ENCODE measurements at places on chromosomes 1 and 21. TPM values are rescaled to one million over a fixed set of nuclear protein-coding genes. Genes with fewer than 3 reads are reported as not detected.
A peak's percentile ranks its signal among the peaks of the same experiment; 100 is the strongest.

DNA sequence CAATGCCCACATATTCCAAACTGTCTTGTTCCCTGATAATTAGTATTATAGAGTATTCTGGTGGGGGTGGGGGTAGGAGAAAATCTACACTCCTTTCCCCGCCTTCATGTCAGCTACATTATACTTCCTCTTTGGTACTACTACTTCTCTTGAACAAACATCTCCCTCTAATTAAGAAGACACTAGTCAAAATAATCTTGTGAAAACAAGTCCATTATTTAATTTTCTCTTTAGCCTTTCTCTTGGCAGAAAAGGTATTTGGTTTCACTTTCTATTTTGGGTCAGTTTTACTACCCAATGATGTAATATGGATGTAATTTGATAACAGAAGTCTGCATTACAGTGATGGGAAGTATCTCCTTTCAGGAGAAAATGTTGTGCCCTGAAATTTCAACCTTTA lies 22.5 kb downstream of the NTMT2 start:
- no peak for DNase-seq

DNA sequence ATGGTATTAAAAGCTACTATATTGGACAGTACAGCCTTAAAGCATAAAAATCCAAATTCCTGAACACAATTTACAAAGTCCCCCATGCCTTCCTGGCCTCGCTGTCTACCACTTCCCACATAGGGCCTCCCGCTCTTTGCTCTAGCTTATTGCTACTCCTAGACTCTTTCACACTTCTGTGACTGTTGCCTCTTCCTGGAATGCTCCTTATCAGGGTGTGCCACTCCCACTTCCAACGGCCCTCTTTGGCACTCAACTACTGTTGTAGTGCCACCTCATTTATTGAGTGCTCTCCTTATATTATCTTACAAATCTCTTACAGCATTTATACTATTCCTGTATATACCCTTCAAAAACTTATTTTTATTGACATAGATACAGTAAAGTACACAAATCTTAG lies 4.8 kb downstream of the SARS1 start:
- no peak for DNase-seq

DNA sequence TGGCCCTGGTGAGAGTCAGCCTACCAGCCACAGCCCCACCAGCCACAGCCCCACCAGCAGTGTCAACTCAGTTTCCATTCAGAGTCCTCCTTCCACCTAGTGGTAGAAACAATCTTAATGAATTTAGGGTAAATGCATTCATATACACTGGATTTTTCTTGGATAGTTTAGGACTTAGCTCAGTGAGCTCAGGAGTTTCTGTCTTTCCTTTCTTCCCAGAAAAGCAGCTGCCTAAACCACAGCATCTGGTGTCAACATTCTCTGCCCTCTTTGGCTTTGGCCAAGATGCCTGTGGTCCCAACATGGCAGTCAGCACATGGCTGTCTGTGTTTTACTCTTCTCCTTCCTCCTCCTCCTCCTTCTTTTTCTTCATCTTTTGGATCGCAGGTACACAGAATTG lies 94.0 kb downstream of the CLIC6 start:
- DNase-seq, result no peak

KCNQ4 gene
- polyA plus RNA-seq, result 0.24 TPM

DNA sequence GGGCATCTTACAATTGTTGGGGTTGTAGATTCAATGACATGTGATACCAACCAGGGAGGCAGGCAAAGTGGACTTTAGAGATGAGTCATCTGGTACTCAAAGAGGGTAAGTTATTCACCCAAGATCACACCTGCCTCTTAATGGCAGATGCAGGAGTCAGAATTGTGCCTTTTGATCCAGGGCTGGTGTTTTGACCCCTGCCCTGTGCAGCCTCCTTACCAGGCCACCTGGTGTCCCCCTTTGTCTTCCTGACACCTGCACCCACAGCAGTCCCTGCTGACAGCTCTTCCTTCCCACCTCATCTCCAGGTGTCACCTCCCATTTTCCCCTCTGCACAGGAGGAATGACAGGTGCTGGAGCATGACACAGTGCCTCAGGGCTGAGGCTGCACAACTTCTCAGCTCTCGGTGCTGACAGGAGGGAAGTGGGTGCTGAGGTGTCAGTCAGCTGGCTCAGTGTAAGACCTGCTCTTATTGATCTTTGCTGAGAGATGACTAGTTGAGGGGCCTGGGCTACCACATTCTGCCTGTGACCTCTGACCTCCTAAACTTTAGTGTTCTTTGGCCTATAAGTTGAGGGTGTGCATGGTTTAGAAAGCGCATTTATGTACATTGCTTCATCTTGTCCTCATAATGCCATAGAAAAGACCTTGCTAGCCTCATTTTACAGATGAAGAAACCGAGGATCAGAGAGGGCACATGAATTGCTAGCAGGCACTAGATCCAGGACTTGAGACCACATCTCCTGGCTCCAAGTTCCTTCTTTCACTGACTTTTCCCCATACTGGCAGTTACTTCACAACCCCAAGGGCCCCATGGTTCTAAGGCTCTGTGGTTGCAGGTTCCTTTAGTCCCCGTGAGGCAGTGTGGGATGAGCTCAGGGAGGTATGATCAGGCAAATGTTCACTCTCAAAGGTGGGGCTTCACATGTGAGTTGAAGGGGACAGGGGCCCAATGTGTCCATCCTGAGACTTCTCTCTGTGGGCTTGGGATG lies 31.3 kb downstream of the CACNA1E start:
- no peak for DNase-seq

DNA sequence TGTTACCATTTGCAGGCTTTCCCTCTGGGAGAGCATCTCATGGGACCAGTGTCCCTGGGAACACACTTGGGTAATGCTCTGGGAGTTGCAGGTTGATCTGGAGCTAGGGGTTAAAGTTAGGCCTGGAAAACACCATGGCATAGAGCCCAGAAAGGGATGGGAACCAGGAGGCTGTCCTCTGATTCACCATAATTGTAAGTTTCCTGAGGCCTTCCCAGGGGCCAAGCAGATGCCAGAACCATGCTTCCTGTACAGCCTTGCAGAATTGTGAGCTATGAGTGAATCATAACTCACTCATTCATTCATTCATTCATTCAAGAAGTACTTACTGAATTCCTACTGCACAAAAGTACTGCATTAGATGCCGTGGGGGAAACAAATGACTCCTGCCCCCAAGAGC lies 50.0 kb downstream of the LACTBL1 start:
- DNase-seq, result no peak

DNA sequence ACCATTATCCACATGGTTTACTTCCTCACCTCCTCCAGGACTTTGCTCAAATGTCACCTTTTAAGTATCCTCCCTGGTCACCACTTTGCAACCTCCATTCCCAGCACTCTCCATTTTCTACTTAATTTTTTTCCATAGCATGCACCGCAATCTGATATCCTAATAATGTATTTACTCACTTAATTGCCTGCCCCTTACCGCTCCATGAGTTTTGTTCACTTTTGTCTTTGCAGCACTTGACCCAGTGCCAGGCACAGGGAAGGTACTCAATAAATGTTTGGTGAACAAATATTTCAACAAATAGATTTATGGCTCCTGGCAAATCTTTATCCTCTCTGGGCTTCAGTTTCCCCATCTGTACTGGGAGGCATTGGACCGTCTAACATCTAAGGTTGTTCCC lies 53.6 kb downstream of the UBE2T start:
- no peak for DNase-seq

HSD3B2 gene
- not detected for polyA plus RNA-seq

GRCh38 chr1:167333124-167333523 lies 112.4 kb downstream of the POU2F1 start:
- no peak for DNase-seq

SYNC gene
- 11.6 TPM for polyA plus RNA-seq

- no peak for DNase-seq
Measured at GRCh38 chr1:2786329-2787162, 14.9 kb downstream of the TTC34 start.

GRCh38 chr1:23426828-23427227 lies 2.3 kb upstream of the TCEA3 start:
- no peak for DNase-seq

GRCh38 chr1:24263211-24263610 lies 55.9 kb upstream of the GRHL3 start:
- no peak for DNase-seq

CFH gene
- polyA plus RNA-seq, result 8.2 TPM

DNA sequence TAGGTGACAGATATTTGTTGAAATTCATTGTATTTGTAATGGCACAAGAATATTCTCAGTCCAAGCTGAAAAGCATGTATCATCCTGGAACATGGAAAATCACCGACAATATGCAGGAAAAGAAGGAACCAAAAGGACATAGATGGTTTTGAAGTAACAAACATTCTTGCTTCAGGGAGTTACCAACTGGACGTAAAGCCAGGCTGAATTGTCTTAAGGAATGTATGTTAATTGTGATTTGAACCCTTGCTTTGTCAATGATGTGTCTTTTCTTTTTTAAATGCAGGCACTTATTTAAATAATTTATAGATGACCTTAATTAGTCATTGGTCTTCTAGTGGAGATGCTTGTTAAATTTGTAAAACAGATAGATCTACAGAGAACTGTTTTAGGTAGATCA lies 489.4 kb upstream of the ZP4 start:
- DNase-seq, result no peak

GRCh38 chr1:36269408-36269838 lies 36.7 kb upstream of the SH3D21 start:
- peak; percentile 47 for DNase-seq

- no peak for DNase-seq
Measured at GRCh38 chr1:241081473-241081872, 275.5 kb downstream of the RGS7 start.

PLD5 gene
- polyA plus RNA-seq, result 1.6 TPM

LEFTY1 gene
- polyA plus RNA-seq, result 0.32 TPM

DNA sequence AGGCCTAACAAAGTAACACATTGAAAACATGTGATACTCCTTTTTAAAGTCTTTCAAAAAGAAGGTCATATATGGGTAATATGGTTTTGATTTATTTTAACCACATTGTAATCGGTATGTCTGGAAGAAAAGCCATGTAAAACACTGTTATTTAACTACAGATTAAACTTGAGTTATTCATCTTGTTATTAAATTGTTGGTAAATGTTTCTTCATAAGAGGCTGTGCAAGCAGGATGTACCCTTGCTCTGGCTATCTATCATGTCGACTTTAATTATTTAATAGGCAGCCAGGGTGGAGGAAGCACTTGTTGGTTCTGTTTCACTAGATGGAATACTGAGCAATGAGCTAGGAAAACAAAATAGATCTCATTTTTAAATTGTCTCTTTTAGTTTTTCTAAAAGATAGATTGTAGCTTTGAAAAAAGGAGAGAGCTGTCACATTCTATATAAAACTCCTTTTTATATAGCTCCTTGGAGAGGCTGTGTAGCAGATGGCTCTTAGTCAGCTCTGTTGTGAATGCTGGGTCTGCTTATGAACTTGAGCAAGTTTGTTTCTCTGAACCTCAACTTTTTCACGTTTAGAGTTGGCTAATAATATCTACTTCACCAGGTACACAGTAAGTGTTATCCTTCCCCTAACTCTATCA lies 39.5 kb downstream of the LRRC8B start:
- DNase-seq, result no peak

- no peak for DNase-seq
Measured at GRCh38 chr1:93546162-93546863, 98.4 kb downstream of the FNBP1L start.

DNA sequence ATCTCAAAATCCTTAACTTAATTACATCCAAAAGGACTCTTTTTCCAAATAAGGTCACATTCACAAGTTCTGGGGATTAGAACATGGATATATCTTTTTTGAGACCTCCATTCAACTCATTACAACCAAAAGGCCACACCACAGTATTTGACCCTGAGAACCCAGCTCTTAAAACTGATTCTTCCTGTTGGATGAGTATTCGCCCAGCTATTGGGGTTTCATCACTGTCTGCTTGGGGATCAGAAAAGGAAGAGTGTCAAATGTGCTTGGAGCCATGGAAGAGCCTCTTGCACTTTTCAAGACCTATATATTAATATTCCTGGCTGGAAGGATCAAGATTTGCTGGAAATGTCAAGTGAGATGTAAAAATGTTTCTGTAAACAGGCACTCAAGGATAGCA lies 5.4 kb upstream of the TINAGL1 start:
- DNase-seq, result no peak

DNA sequence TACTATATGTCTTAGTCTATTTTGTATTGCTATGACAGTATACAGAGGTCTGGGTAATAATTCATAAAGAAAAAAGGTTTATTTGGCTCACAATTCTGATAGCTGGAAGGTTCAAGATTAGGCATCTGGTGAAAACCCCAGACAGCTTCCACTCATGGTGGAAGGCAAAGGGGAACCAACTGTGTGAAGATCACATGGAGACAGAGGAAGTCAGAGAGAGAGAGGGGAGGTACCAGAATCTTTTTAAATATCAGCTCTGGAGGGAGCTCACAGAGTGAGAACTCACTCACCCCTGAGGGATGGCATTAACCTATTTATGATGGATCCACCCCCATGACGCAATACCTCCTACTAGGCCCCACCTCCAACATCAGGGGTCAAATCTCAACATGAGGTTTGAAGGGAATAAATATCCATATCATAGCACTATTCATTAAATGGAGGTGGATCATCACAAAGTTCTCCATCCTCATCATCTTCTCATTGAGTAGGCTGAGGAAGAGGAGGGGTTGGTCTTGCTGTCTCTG lies 290.5 kb downstream of the DSCAM start:
- DNase-seq, result no peak

GRCh38 chr1:38686167-38686926 lies 173.2 kb downstream of the RRAGC start:
- no peak for DNase-seq

DNA sequence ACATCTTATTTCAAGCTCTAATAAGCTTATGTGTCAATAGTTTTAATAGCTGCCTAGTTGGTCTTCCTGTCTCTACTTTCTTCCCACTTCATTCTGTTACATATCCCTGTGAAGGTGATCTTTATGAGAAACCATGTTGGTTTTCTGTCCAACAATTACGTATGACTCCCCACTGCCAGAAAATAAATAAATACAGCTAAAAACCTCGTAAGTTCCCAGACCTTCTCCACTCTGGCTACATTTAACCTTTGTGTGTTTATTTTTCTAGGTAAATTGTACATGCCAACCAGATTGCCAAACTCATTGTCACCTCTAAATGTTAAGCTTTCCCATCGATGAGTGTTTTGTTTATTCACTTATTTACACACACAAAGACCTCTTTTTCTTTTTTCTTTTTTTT lies 147.2 kb downstream of the CRB1 start:
- no peak for DNase-seq

DNA sequence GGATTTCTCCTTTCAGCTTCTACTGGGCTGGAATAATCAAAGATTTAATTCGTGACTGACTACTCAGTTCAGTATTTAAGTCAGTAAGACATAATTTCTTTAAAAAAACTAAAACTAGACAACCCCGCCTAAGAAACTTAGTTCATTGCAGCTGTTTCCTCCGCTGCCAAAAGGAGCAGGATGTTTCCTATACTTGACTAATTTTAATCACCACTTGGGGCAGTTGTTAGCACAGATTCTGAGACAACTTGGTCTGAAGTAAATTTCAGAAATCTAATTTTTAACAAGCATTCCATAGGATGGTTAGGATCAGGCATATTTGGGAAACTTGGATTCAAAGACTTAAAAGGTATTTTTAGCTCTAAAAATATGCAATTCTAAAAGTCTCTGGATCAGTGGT lies 34.0 kb downstream of the EPRS1 start:
- no peak for DNase-seq

TTC22 gene
- not detected for polyA plus RNA-seq
